Ascending aorta (tissue), 2 donors: ENCODE measurements at places on chromosomes 16 and 17. TPM values are rescaled to one million over a fixed set of nuclear protein-coding genes. Genes with fewer than 3 reads are reported as not detected.
A peak's percentile ranks its signal among the peaks of the same experiment; 100 is the strongest.

DNA sequence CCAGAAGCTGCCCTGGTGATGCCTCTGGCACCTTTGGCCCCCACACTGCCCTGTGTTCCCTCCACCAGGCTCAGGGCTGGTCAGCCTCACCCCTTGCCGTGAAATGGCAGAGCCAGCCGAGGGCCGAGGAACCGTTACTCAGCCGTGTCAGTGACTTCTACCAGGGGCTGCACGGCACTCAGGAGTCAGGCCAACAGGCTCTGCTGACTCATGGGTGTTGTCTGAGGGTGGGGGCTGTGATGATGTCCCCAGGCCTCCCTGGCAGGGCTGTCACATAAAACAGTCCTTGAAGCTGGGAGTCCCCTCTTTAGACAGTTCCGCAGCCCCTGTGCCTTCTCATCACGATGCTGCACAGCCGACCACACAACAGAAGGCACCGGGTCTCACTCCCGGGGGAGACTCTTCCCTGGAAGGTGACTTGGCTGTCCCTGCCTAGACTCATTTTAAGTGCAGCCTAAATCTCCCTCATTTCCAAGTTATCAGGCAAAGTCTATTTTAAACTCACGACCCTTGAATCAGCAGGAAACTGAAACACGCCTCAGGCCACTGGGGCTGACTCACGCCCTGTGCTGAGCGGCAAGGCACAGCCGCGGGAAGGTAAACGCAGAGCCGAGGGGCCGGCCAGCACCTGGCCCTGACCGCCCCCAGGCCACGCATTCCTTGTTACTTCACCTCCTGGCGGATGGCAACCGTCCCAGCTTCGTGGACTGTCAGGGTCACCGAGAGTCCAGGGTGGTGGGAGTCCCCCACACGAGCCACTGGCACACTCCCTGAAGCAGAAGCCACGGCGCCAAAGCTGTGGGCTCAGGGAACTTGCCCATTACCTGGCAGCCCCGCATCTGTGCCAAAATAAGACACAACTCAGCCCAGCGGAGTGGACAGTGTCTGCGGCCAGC lies 102.6 kb downstream of the ZNF778 start:
- peak overlapping the region; percentile 18 for H3K4me3 ChIP-seq
- no peaks in the 10 kb centered on the region for H3K27me3 ChIP-seq
- DNase-seq: peak; percentile 83
- H3K4me1 ChIP-seq: peaks cover 55% of the 10 kb centered on the region
- H3K36me3 ChIP-seq: peaks cover 3% of the 10 kb centered on the region
- peak overlapping the region; percentile 85 for H3K27ac ChIP-seq

DNA sequence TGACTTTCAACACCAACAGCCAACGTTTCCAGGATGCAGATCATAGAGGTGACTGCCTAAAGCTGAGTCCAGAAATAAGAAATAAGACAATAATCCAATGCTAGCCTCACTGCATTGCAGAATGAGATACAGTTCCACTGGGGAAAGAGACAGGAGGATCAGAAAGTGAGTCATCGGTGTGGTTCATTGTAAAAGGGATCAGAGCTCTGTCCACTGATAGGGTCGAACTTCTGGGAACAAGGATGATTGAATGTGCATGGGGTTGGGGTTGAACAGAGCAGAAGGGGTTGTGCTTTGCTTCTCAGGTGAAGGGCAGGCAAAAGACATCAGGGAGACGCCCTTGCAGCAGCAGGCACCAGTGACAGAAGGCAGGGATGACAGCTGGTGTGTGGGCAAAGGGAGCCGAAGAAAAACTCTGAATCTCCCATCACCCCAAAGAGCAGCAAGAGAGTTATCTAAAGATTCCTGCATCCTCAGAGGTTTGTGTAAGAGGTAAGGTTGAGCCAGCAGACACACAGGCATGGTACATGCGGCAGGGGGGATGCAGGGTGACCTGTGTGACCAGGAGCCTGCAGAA lies 16.4 kb downstream of the CLEC10A start:
- no peaks in the 10 kb centered on the region for H3K4me1 ChIP-seq
- no peaks in the 10 kb centered on the region for H3K36me3 ChIP-seq
- H3K4me3 ChIP-seq: no peak overlapping the region
- H3K27ac ChIP-seq: no peak overlapping the region
- no peaks in the 10 kb centered on the region for H3K27me3 ChIP-seq
- no peak for DNase-seq

DNA sequence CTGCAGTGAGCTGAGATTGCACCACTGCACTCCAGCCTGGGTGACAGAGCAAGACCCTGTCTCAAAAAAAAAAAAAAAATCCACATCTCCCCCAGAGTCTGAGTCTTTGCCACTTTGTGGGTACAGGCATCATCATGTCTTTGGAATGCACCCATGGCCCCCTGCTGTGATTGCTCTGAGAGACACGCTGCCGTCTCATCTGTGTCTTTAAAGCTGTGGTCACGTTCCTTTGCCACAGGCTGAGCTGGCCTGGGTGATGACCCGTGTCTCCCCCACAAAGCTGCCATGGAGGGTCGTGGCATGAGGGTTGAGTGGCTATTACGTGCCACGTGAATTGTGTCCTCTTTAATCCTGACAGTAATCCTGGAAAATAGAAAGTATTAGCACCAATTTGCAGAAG lies 20.2 kb downstream of the CRISPLD2 start:
- H3K27ac ChIP-seq: no peak overlapping the region
- H3K36me3 ChIP-seq: no peaks in the 10 kb centered on the region
- H3K27me3 ChIP-seq: no peaks in the 10 kb centered on the region
- peaks cover 13% of the 10 kb centered on the region for H3K4me1 ChIP-seq
- DNase-seq: no peak
- no peak overlapping the region for H3K4me3 ChIP-seq

DNA sequence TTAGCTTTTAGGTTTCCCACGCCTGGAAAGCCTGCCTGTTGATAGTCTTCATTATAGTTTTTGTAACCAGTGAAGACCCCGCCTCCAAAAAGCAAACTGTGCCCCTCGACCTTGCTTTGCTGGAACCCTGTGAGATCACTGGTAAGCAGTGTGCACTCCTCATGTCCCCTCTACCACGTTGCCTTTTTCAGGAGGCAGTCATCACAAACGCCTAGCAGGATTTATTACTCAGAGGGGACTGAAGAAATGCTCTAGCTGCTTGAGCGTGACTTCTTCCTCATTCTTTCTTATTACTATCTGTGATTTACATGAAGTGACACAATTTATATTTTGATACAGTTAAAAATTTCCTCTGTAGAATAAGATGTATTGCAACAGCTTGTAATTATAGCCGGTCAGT lies 6.5 kb upstream of the KRTAP3-1 start:
- H3K27ac ChIP-seq: no peak overlapping the region
- no peak overlapping the region for H3K4me3 ChIP-seq
- H3K4me1 ChIP-seq: no peaks in the 10 kb centered on the region
- DNase-seq: no peak
- no peaks in the 10 kb centered on the region for H3K27me3 ChIP-seq
- H3K36me3 ChIP-seq: no peaks in the 10 kb centered on the region

The CLDN7 gene
- not detected for total RNA-seq

The GPR142 gene
- total RNA-seq: not detected

The SOX9 gene
- 2.4 TPM for total RNA-seq

DNA sequence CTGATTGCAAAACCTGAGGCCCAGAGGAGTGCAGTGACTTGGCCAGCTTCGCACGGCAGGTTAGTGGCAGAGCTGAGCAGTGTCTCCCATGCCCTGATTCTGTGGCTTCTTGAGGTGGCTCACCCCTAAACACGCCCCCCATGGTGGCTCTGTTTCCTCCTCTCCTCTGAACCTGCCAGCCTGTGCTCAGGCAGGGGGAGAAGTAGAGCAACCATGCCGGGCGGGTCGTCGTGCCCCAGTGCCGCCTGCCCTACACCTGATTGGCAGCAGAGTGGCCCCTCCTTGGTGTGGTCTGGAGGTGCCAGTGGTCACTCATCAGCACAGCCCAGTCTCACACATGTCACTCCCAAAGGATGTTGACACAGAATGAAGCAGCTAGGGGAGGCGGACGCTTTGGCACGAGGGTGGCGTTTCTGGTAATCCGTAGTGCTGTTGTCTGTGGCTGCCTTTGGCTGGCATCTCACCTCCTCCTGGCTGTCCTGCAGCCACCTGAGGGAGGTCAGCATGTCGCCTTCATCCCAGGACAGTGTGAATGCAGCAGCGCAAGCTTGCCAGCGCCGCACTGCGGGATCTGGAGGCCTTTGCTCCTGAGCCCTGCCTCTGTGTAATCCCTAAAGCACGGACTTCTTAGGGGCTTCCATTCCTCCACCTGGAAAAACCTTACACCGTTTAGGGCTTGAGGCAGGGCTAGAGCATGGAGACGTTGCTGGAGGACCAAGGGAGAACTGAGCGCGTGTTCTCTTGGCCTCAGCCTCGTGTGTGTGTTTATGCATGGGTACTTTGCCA lies 294.7 kb downstream of the SEC14L1 start:
- DNase-seq: no peak
- H3K27ac ChIP-seq: no peak overlapping the region
- no peak overlapping the region for H3K4me3 ChIP-seq

The NPIPA7 gene
- total RNA-seq: not detected

- no peaks in the 10 kb centered on the region for H3K4me1 ChIP-seq
- H3K27me3 ChIP-seq: no peaks in the 10 kb centered on the region
- DNase-seq: no peak
- H3K4me3 ChIP-seq: no peak overlapping the region
- H3K36me3 ChIP-seq: no peaks in the 10 kb centered on the region
Measured at GRCh38 chr16:57950382-57950781, 20.5 kb downstream of the CNGB1 start.

DNA sequence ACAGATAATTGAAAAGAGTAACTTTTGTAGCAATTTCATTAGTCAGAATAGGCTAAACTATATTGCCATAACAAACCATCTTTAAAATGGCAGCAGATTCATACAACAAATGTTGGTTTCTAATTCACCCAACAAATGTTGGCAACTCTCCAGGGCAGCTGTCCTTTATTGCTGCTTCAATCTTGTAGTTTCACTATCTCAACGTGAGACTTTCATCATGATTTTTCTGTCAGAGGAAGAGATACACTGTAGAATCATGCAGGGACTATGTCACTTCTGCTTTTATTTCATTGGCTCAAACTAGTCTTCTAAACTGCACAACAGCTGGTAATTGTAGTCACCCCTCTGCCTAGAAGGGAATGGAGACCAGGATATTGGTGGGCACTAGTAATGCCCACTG lies 174.2 kb downstream of the TANC2 start:
- DNase-seq: no peak
- H3K4me1 ChIP-seq: no peaks in the 10 kb centered on the region
- H3K4me3 ChIP-seq: no peak overlapping the region
- no peaks in the 10 kb centered on the region for H3K27me3 ChIP-seq
- no peaks in the 10 kb centered on the region for H3K36me3 ChIP-seq
- H3K27ac ChIP-seq: no peak overlapping the region

The TMEM94 gene
- total RNA-seq: 125 TPM

The GRAPL gene
- not detected for total RNA-seq
